GM23248 (cell line): ENCODE measurements at places on chromosomes 7 and 10. TPM values are rescaled to one million over a fixed set of nuclear protein-coding genes. Genes with fewer than 3 reads are reported as not detected.
A peak's percentile ranks its signal among the peaks of the same experiment; 100 is the strongest.

Gene OPALIN
- not detected in 2 replicates for polyA plus RNA-seq

Gene CPA2
- polyA plus RNA-seq: not detected in 2 replicates

Gene LEP
- polyA plus RNA-seq: 0.09 and 0.11 TPM in 2 replicates

Gene PRKCQ
- not detected in 2 replicates for polyA plus RNA-seq

Gene LAMB4
- 0.08 and 0.16 TPM in 2 replicates for polyA plus RNA-seq

Gene MYL10
- polyA plus RNA-seq: not detected in 2 replicates

Gene EVX1
- polyA plus RNA-seq: not detected in 2 replicates

Gene C7orf33
- polyA plus RNA-seq: not detected in 2 replicates

Gene NPTX2
- 0.30 and 0.41 TPM in 2 replicates for polyA plus RNA-seq

Gene VWC2
- not detected in 2 replicates for polyA plus RNA-seq

Gene SVIL
- 5.9 and 11.0 TPM in 2 replicates for polyA plus RNA-seq

Gene GNGT1
- not detected in 2 replicates for polyA plus RNA-seq

Gene OPN1SW
- 2.2 and 2.6 TPM in 2 replicates for polyA plus RNA-seq

DNA sequence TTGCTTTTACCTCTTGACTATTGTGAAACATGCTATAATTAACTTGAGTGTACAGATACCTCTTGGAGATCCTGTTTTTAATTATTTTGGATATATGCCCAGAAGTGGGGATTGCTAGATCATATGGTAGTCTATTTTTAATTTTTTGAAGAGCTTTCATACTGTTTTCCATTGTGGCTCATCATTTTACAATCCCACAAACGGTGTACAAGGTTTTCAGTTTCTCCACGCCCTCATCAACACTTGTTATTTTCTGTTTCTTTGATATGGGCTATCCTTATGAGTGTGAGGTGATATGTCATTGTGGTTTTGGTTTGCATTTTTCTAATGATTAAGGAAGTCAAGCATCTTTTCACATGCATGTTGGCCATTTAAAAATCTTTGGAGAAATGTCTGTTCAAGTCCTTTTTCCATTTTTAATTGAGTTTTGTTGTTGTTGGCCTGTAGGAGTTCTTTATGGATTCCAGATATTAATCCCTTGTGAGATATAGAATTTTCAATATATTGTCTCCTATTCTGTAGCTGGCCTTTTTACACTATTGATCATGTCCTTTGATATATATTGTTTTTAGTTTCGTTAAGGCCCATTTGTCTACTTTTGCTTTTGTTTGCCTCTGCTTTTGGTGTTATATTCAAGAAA lies 7.5 kb downstream of the AGK start:
- DNase-seq: peak; percentile 9

DNA sequence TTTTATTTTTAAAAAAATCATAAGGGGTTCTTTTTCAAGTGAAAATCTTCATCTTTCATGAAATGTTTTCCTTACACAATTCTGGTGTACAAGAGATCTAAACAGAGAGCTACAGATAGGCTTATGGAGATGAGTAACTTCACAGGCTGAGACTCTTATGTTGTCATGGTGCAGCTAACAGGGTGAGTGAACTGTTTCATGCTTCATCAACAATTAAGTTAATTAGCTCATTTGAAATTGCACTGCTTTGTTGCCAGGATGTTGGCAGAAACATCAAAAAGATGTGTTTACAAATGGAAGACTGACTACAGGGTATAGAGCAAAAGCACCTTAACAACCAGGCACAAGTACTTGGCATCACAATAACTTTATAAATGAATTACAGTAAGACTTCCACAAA lies 230.8 kb downstream of the FOXP2 start:
- no peak for DNase-seq

GRCh38 chr10:71616817-71617654 lies 102.5 kb downstream of the C10orf105 start:
- DNase-seq: no peak

DNA sequence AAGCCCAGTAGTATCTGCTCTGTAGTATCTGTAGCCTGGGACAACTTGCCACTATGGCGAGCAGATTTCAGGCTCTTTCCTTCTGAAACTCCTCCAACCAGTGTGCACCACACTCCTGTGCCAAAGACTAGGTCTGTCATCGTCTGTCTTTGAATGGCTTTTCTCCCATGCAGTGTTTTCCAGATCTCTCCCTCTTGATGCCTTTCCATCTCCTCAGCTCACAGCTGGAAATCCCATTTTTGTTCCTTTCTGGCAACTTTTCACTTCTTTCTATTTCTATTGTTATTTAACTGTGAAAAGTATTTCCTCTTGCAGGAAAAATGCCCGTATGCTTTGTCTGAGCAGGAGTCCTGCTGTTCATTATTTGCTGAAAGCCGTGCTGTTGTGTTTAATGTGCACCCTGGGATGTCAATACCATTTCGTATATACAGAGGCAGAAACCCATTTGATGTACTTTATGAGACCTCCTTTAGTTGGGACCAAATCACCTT lies 373.7 kb downstream of the PHTF2 start:
- DNase-seq: no peak

GRCh38 chr10:10923029-10923651 lies 94.5 kb upstream of the CELF2 start:
- DNase-seq: no peak

- DNase-seq: no peak
These were observed 77.9 kb downstream of the INSIG1 start for GRCh38 chr7:155375337-155376277.

GRCh38 chr7:99788554-99788953 lies 4.6 kb upstream of the CYP3A4 start:
- peak; percentile 62 for DNase-seq

- DNase-seq: peak; percentile 44
These were observed 163.3 kb downstream of the MAD1L1 start for GRCh38 chr7:2069472-2069860.

DNA sequence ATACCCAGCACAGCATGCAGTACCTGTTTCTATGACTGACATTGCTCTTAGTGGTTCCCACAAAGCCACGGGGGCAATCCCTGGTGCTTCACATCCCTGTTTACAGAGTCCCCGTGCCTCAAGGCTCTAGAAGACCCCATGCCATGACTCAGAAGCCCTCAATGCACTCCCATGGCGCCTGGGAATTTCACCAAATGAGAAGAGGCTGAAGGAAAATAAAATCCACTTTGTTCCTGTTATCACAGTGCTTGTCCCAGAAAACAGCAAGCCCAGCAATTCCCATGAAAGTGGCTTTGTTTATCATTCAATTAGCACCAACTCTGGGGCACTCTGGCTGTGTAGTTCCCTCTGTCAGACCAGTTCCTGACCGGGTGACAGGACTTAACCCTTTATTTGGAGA lies 268.3 kb downstream of the TNS3 start:
- no peak for DNase-seq

GRCh38 chr10:33115738-33116719 lies 158.0 kb upstream of the ITGB1 start:
- peak; percentile 63 for DNase-seq

- DNase-seq: peak; percentile 50
These were observed 55.8 kb downstream of the NCAPG2 start for GRCh38 chr7:158648787-158649186.

GRCh38 chr7:22653951-22654350 lies 73.0 kb upstream of the IL6 start:
- no peak for DNase-seq

DNA sequence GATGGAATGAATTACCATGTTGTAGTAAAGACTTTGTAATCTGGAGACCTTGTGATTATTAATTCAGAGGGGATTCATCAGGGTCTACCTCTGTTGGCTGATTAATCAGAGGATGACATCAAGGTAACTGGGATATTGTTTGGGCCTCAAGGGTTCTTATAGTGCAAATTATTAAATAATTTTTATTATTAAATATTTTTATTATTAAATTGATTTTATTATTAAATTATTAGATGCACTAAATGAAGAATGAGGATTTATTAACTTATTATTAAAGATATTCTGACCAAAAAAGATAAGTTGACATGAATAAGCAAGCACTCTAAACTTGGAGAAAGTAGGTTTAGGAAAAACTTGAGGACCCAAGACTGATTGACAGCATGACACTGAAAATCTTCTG lies 661.7 kb downstream of the NRG3 start:
- no peak for DNase-seq

GRCh38 chr10:98226508-98227144 lies 41.4 kb downstream of the LOXL4 start:
- DNase-seq: no peak

DNA sequence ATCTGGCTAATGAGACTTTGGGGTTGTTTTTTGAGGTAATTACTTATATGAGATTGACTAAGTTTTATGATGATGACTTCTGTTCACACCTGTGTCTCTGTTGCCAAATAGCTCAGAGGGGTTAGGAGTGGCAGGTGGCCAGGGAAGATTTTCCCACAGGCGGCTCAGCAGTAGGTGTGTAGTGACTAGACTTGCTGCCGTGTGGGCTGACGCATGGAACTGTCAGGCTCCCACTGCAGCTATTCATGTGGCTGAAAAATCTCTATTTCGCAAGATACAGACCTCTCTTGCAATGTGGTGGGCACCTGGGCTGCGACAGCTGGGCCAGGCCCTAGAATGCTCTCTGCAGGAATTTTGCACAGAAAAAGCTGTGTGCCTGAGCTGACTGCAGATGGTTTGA lies 1.4 kb downstream of the CPA4 start:
- DNase-seq: peak; percentile 57

DNA sequence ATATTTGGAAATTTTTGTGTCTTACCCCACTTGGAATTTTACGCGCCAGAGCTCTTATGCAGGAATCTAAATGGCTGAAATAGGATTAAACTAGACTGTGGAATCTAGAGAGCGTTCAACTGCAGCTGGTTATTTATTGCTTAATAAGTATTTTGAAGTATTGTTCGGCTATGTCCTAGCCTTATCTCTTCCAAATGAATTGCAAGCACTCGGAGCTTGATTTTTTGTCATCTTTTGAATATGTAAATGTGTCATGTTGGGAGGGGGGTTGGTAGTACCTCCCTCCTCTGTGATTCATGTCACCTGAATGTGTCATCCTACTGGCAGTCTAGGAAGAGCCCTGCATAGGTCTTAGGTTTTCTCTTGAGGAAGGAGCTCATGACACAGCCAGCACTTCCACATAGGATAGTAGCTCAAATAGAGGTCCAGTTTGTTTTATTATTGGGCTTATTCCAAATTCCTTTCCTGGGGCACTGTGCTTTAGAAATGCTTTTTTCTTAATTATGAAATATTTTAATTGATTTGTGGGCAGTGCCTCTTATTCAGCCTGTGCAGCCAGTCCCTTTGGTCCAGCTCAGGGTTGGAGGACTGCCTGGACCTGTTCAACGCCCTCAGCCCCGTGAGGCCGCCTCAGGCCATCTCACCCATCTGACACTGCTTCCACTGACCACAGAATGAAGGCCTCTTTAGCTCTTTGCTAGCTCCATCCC lies 22.5 kb upstream of the TRIL start:
- DNase-seq: peak; percentile 58

GRCh38 chr10:66680886-66681285 lies 244.9 kb upstream of the LRRTM3 start:
- no peak for DNase-seq

GRCh38 chr10:62589689-62590088 lies 214.8 kb upstream of the ADO start:
- no peak for DNase-seq

DNA sequence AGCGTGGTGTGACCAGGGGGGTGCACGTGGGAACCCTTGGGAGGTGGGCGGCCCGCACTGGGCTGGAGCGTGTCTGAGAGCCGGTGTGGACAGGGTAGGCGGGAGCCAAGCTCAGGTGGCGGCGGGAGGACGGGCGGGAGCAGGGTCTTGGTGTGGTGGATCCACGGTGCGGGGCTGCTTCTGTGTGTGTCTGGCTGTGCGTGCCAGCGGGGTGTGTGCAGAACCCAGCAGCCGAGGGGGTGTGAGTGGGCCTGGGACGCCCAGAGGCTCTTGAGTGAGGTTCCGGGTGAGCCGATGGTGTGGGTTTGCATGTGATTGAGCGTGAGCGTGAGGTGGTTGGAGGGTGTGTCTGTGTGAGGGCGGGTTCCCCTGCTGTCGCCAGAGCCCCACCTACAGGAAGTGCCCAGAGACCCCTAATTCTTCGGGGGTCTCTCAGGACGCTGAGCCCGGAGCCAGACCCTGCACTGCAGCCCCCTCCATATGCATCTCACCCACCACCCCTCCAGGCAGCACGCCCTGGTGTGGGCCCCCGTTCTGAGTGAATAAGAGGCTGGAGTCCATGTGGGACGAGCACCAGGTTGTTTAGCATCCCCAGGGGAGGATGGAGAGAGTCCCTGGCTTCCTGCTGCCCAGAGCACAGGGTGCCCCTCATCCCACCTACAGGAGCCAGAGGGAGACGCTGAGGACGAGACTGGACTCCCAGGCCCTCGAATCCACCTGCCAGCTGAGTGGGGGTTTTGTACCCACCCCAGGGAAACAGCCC lies 78.2 kb downstream of the ELFN1 start:
- peak; percentile 18 for DNase-seq
